Bone marrow (tissue), 2 donors: ENCODE measurements at places on chromosomes 6 and 20.

DNA sequence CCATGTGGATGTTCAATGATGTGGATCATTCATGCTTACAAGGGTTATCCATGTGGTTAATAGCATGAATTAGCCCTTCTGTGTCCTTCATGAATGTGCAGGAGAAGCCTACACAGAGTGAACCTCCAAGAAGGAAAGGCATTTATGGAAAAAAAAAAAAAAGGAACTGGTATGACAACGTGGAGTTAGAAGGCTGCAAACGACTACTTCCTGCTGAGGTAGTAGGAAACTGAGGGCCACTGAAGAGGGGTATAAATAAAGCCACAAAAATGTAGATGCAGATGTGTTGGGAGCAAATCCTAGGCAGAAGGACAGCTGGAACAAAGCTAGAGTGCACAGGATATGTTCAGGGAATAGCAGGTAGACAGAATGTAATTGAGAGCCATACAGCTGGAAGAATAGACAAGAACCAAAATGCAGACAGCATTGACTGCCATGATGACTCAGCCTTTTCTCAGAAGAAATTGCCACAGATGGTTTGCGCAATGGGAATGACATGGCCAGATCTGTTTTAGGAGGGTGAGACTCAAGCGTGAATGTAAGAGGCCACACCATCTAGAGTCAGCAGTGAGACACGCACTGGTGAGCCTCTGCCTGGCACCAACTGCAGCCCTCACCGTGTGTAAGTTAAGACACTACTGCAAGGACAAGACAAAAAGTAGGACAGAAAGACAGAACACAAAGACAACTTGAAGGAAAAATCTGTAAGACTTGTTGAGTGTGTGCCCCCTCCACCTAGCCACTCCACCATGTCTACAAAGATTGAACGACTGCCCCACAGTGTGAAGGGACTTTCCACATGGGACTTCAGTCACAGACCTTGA lies 79.8 kb downstream of the KIF13A start:
- DNase-seq = peak; percentile 98

DNA sequence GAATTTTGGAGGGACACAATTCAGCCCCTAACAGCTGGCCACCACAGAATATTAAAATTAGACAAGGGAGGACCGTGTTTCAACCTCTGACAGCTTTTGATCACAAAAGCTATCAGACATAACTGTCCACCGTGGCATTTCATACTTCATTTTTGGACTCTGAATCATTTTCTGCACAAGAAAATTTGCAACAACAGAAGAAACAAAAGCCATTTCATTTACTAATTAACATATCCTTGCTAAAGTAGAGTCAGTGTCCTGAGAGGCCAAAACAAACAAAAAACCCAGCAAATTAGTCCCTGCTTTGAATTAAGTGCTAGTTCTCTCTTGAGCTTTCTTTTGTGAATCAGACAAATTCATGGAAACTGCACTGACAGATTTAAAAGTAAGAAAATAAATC lies 17.6 kb upstream of the COL12A1 start:
- no peak for DNase-seq

DNA sequence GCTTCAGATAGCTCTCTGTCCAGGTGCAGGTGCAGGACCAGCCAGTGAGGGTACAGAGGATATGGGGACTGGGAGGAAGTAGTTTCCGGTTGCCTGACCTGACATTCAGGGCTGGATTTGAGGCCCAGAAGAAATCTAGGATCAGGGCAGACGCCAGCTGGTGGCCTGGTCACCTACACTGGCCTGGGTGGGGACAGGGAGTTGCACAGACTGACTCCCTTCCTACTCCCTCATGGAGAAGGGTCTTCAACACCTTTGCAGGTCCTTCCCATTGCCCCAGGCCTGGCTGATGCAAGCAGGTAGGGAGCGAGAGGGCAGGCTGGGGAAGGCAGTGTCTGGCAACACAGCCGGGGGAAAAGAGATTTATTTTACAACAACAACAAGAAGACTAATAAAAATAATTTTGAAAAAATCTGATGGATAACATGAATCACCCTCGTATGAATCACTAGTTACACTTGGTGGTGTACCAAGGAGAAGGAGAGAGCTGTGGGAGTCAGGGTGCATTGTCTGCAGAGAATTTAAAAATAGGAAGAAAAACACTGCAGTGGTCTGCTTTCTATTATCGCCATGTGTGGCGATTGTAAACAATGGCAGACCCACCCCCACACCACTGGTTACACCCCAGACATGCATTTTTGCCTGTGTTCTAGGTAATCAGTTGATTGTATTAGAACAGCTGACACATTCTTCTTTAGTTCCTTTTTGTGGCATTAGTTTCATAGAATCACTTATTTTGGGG lies 62.3 kb upstream of the SNX9 start:
- DNase-seq = peak; percentile 7

DNA sequence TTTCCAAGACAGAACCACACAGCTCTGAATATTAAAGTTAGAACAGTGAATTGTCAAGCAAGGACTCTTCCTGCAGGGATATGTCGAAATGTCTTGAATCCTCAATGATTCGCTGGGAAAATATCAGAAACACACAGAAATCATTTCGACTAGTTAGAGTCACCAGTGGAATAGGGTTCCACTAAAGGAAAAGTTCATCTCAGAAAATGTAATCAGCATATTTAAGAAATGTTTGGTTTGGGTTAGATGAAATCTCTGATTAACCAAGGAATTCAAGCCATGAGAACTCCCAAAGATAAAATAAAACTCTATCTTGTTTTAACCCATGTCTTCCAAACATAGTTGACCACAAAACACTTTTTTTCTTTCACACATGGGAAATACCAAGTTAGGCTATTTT lies 621.0 kb upstream of the NRSN1 start:
- DNase-seq = no peak

DNA sequence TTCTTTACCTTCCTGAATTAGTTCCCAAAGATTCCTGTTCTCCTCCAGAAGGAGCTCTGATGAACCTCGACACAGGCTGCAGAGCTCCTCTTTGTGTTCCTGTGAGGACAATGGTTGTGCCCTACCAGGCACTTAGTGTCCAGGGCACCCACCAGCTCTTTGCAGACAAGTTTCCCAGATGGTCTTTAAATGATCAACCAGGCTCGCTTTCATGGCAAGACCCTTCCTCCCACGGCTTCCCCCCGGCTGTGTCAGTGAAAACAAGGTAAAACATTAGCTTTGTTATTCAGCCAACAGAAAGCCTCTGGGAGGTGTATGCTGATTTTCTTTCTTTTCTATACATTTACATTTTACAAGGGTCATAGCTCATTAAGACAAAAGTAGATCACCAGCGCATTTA lies 32.3 kb upstream of the CNKSR3 start:
- DNase-seq = no peak

DNA sequence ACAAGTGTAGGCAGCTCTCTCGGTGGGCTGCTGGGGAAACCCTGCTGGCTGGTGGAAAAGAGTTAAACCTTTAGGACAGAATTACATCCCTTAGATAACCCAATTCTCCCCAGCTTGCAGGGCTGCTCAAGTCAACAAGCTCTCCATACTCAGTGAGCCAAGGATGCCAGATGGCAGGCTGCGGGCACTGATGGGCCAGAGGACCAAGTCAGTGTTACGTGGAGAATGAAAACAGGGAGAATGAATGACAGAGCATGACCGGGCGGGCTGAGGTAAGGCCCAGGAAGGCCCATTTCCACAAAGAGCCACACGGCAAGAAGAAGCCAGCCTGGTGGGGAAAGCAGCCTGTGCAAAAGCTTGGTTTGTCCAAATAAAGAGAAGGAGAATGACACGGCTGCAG lies 58.7 kb upstream of the CD93 start:
- no peak for DNase-seq

- peak; percentile 47 for DNase-seq
Measured at GRCh38 chr20:47663354-47664067, 121.8 kb downstream of the SULF2 start.

DNA sequence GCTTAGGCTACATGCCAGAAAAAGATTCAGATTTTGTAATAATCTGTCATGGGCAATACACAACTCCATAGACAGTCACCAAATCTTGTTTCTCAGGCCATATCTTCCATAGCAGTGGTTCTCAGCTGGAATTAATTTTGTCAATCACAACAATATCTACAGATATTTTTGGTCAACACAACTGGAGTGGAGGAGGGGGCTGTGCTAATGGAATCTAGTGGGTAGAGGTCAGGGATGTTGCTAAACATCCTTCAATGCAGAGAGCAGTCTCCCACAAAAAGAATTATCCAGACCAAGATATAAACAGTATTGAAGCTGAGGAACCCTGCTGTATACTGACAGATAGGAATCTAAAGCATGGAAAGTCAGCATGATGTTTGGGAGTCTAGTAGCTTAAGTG lies 174.6 kb downstream of the UBE3D start:
- DNase-seq = no peak

GRCh38 chr20:6696001-6696400 lies 71.5 kb upstream of the BMP2 start:
- no peak for DNase-seq

GRCh38 chr6:133966654-133967329 lies 13.8 kb downstream of the TBPL1 start:
- peak; percentile 33 for DNase-seq

- DNase-seq = no peak
Measured at GRCh38 chr6:157224178-157224950, 99.0 kb downstream of the TMEM242 start.

DNA sequence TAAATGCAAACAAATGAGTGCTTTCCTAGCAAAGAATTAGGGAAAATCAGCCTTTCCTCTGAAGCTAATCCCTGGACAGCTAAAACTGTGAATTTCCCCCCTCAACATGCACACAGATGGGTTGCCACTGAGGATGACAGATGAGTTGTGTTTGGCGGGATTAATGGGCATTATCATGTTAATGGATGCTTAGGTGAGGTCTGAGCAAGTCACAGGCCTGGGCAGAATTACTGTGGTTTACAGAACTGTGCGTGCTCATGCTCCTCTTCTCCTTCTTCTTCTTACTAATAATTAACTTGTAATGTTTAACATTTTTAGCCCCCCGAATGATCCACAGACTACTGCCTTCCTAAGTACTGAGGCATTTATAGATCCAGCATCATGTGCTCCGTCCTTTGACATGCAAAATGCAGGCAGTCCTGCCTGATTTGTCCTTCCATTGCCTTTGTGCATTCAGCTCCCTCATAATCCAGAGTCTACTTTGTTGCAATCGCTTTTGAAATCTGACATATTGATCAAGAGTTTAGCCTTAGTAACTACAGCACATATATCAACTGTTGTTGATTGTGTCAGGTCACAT lies 753.4 kb upstream of the MMS22L start:
- no peak for DNase-seq

DNA sequence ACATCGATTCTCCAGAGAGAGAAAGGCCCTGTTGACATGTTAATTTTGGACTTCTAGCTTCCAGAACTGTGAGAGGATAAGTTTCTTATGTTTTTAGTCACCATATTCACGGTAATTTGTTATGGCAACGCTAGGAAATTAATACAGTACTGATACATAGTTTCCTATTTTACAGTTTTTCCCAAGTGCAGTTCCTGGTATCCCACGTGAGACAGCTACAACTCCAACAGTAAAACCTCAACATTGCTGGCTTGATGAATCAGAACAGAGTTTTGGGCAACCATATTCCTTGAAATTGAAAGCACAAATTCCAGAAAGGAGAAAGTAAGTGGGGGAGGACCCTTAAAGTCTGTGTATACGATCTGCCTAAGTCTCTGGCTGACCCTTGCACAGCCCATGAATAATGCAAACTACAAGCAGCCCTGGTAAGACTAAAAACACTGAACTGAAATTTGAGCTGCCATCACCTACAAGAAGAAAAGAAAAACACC lies 505.1 kb upstream of the NRSN1 start:
- DNase-seq = no peak

DNA sequence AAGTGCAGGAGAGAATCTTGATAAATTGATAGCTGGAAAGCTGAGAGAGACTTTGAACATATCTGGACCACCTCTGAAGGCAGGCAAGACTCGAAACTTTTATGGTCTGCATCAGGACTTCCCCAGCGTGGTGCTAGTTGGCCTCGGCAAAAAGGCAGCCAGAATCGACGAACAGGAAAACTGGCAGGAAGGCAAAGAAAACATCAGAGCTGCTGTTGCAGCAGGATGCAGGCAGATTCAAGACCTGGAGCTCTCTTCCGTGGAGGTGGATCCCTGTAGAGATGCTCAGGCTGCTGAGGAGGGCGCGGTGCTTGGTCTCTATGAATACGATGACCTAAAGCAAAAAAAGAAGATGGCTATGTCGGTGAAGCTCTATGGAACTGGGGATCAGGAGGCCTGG lies 4.6 kb upstream of the CDKN1A start:
- DNase-seq = no peak

GRCh38 chr6:49001856-49002541 lies 461.1 kb downstream of the MMUT start:
- no peak for DNase-seq

DNA sequence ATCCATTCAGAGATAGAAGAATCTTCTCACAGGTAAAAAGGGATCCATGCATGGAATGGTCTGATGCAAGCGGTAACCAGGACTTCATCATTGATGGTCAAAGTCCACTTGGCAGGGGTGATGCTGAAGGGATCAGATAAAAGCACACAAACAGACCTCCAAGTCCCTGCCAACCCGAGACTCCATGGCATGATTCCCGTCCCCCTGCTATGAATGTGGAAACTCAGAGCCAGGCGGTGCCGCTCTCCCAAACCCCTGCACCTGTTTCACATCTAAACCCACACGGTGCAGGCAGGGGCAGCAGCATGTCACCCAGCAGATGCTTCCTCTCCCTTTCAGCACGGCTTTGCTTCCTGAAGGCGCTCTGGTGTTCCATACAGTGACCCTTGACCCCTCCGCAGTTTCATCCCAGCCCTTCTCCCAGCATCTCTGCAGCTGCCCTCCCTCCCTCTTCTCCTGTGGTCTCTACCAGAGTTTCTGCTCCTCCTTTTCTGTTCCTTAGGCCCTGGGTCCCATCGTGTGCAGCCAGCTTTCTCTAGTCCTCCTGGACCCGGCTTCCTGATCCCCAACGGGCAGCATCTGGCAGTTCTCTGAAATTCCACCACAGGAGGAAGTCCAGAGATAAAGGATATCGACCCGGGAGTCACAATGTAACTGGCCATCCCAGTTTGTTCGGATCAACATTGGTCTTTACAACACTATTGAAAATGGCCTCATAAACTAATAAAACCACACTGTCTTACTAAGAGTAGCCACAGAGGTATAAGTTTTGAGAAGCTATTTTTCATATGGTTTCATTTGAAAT lies 235.0 kb downstream of the TTLL2 start:
- no peak for DNase-seq

GRCh38 chr20:58742668-58743566 lies 50.3 kb downstream of the NPEPL1 start:
- DNase-seq = no peak

DNA sequence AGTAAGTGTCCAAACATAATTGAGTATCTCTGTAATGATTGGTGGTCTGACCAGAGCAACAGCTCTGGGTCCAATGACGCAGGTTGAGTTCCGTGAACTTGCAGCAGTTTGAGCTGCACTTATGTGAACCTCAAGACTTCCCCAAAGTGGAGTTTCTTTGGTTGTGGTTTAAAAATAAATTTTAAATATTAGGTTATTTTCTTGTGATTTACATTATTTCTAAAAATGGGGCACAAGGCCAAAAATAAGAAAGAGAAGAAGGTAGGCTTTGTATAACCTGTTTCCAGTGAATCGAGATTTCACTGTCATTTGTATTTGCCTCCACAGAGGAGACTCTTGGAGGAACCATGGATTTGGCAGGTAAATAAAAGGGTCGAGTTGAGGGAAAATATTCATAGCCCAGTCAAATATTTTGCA lies 166.4 kb upstream of the ZNF217 start:
- DNase-seq = no peak

- DNase-seq = no peak
Measured at GRCh38 chr6:121691126-121691551, 255.7 kb downstream of the GJA1 start.
